ENCODE measurements at places on chromosomes 11 and 22.

DNA sequence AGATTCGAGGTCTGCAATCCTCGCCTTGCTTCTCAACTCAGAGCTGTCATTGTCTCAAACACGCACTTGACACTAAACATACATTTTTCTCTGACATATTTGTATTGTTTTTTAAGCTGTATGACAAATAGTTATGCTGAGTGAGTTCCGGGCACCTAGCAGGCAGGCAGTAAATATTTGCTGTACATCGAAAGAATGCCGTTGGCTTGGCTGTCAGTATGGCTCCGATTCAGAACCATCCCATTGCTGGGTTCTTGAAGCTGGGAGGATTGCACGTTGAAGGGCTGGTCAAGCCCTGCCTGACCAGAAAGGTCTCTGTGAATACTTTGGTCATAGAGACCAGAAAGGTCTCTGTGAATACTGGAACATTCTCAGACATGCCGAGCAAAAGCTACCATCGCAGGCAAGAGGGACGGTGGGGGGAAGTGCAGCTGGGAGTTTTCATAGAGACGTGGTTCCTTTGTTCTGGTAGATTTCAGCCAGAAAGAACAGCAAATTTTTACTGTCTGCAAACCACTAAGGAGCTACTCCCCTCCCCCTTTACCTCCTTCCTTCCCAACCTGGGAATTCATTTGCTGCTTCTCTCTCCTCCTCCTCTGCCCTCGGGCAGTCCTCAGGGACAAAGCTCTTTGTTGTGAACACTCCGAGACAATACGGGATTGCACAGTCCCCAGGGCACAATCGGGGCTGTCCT lies 202.2 kb upstream of the SORL1-AS1 start:
- DNase-seq, result no peak

DNA sequence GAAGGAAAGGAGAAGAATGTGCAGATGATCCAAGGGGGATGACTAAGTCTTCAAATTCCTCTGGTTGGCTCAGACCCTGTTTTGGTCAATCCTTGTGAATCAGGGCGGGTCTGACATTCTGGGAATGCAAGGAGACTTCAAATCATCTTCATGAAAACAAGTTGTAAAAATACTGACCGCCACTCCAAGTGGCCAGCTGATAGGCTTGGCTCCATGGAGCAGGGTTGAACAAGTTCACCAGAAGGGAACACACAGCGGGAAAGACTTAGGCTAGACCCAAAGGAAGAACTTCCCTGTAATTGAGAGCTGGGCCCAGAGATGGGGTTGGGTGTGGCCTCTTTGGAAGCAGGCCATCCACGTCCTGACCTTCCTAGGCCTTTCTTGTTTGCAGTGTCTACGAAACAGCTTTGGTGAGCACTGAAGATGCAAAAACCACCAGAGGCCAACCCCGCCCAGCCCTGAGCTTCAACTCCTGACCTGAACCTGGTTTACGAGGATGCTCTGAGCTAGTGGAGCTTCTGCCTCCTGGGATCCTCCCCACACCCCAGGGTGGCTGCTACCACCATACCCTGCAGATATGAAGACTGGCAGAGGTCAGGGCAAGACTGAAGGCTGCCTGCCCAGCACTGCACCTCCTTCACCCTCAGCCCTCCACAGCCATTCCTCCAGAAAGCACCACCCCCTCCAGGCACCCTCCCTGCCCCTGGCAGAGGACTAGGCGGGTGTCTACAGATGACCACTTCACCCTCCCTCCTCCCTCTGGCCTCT lies 26.1 kb downstream of the GDPD5 start:
- peak; percentile 97 for DNase-seq

- no peak for DNase-seq
Observed at GRCh38 chr11:118948000-118948399, 8.1 kb upstream of the UPK2 start.

- no peak for DNase-seq
Observed at GRCh38 chr11:69154211-69154913, 1.4 kb upstream of the SMIM38 start.

GRCh38 chr11:116173941-116174911 lies 598.6 kb downstream of the BUD13 start:
- DNase-seq, result no peak

GRCh38 chr22:50320671-50321325 lies 6.0 kb downstream of the DENND6B start:
- no peak for DNase-seq

- no peak for DNase-seq
Observed at GRCh38 chr11:86782742-86783141, 17.6 kb upstream of the PRSS23 start.

- DNase-seq, result no peak
Observed at GRCh38 chr11:635945-636510, 1.0 kb upstream of the DRD4 start.

DNA sequence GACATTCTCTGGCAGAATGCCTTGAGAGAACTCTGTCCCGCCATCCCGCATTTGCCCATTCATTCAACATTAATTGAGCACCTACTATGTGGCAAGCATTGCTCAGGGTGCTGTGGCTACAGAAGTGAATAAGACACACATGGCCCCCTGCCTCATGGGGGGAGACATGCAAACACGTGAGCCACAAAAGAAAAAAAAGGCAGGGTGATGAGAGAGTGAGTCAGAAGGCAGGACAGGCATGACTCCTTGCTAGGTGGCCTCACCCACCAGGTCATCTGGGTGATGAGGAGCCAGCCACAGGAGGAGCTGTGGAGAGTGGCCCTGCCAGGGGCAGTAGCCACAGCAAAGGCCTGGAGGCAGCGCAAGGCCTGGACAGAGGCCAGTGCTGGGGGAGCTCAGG lies 4.9 kb downstream of the CHRM4 start:
- DNase-seq, result no peak

DNA sequence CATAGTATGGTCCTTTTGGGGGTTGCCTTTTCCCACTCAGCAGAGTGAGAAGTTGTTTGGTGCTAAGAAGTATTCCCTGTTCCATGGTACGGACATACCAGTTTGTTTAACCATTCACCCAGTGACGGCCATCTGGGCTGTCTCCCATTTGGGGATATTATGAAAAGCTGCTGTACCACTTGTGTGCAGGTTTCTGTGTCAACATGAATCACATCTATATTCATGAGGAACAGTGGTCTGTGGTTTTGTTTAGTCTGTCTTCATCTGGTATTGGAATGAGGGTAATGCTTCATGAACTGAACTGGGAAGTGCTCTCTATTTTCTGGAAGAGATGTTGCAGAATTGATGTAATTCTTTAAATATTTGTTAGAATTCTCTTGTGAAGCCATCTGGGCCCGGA lies 89.5 kb downstream of the TRMU start:
- peak; percentile 89 for DNase-seq

DNA sequence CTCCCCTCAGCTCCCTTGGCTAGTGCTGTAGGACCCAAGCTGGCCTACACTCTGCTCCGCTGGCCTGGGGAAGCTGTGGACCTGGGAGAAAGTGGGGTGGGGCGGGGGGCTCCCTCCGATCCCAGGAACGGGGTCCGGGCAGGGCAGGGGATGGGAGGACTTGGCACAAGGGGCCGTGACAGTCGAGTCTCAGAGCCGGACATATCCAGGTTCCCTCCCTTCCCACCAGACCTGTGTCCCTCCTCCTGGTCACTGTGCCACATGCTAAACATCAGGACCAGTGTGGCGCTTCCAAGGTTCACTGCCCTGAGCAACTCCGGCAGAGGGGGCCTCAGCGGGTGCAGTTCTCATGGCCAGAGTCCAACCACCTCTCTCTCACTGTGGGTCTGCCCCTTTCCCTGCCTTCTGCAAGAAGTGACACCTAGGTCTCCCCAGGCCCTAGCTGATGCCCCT lies 2.0 kb downstream of the DUSP8 start:
- DNase-seq, result no peak

DNA sequence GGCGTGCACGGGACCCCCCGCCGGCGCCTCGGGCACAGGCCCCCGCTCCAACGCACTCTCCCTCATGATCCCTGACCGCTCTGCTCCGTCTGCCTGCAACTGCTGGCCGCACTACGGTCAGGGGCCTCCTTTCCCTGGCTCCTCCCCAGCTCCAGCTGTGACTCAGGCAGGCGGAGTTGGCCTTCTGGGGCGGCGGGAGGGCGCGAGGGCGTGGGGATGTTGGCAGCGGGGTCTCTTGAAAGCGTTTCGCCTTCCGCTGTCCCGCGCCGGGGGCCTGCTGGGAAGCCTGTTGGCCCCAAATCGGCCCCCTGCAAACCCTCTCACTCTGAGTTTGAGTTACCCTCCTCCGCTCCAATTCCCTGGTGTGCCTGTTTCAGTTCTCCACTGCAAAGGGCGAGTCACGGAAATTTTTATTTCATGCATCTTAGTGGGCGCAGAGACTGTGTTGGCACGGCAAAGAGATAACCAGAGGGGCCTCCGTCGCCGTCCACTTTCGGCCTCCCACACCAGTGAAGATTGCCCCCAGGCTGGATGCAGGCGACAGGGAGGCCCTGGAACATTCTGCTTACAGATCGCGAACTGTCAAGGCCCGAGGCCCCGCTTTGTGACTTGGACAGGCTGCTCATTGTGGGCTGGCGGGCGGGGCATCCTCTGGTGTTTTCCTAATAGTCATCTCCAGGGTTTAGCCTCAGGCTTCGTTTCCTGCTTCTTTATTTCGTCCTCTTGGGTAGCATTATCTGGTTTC lies at the start of gene CAVIN3:
Gene CAVIN3, minus strand, starts transcription at position 91 of the 745 bp plus-strand sequence. Its CDS starts 25 bp downstream, at position 66.
- DNase-seq, result peak; percentile 80

- no peak for DNase-seq
Observed at GRCh38 chr11:75582506-75582894, 20.4 kb downstream of the SERPINH1 start.

- no peak for DNase-seq
Observed at GRCh38 chr11:120903686-120904085, 120.2 kb upstream of the TBCEL start.

GRCh38 chr22:24554313-24555164 lies at the start of gene GUCD1:
GUCD1 (minus strand) TSS chr22:24555138; CDS start chr22:24554991, 147 bp downstream.
- peak; percentile 25 for DNase-seq

GRCh38 chr11:27468209-27468994 lies 4.2 kb downstream of the LGR4 start:
- peak; percentile 71 for DNase-seq

- DNase-seq, result no peak
Observed at GRCh38 chr11:69831985-69832384, 12.8 kb upstream of the FGF3 start.

DNA sequence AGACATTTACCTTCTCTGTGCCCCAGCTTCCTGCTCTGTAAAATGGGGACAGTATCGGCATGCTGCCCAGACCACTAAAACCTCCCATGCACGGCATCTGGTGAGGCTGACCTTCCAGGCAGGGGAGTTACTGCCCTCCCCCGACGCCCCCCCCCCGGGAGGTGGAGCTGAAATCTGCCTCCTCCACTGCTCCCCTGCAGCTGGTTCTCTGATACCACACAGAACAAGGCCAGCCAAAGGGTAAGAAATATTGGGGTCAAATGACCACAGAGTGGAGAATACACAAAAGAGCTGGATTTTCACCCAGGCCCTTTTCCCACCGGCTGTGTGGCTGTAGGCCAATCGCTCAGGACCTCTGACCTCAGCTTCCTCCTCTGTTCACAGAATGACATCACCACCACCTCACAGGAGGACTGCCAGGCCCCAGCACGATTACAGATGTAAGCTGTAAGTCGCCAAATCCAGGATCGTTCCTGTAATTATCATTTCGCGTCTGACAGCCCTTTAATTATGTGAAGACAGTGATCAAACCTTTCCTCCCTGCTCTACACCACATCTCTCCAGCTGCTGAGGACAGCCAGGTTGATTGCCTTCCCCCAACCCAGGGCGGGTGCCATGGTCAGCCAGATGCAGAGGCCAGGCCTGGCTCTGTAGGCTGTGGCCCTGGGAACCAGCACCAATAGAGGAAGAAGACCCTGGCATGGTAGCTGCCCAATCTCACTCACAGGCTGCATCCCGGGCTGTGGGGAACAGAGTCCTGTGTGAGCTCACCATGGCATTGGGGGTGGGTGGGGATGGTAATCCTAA lies 35.7 kb upstream of the KLHL35 start:
- DNase-seq, result peak; percentile 17

DNA sequence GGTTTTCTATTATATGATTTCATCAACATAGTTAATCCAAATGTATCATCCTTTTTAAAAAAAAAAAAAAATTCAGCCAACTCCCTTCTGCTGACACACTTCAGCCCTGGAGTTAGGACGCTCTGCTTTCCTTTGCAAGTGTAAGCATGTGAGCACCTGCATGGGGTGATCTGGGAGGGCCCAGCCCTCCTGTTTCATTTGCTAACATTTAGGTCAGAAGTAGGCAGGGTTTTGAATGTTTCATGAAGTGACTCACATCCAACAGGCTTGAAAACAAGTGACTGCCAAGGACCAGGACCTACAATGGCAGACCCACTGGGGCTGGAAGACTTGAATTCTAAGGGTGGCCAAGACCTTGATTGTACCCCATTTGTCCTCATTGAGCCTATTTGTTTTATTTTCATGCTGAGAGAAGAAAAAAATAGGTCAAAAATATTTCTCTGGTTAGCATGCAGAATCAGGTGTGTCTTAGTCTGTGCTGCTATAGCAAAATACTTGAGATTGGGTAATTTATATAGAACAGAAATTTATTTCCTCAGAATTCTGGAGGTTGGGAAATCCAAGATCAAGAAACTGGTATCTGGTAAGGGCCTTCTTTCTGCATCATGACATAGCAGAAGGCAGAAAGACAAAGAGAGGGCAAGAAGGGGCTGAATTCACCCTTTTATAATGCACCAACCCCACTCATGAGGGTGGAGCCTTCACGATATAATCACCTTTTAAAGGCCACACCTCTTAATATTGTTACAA lies 137.6 kb downstream of the CD44 start:
- peak; percentile 22 for DNase-seq

GRCh38 chr11:94722735-94723134 lies 45.4 kb upstream of the AMOTL1 start:
- no peak for DNase-seq

DNA sequence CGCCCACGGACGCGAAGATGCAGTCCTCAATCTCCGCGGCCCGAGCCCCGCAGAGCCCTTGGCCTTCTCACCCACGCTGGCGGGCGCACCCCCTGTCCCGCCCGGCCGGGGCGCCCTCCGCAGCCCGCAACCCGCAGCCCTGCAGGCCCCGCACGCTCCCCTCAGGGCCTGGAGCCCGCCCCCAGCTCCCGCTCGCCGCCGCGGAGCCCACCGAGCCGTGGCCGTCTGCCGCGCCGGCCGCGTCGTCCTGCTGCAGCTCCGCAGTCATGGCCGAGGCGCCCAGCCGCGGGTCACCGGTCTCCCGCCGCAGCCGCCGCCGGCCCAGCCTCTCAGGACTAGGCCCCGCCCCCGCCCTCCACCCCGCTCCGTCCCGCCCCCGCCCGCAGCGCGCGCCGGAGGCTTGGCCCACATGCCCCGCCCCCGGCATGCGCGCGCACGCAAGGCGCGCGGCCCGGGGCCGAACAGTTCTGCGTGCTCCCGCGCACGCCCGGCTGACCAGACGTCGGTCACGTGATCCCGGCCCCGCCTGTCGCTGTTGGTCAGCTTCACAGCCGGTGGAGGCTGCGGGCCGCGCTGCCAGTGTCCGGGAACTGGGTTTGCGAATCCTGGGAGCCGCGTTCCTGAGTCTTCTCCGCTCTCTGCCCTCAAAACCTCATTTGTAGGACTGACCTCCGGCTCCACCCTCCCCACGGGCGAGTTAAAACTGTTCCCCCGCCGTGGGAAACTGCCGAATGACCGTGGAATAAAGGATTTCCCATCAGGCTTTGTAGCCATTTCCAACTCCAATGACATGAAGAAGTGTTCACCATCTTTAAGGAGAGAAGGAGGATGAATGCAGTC lies at the start of gene USP28:
Gene USP28, minus strand, starts transcription at position 339 of the 840 bp plus-strand sequence. Its CDS starts 71 bp downstream, at position 268.
- peak; percentile 100 for DNase-seq

GRCh38 chr11:64253481-64253880 lies 2.2 kb downstream of the PLCB3 start:
- DNase-seq, result peak; percentile 29

- DNase-seq, result no peak
Observed at GRCh38 chr22:44891791-44892190, 118.0 kb downstream of the PHF21B start.
